Non-pigmented ciliary epithelial cell (primary cell): ENCODE measurements at places on chromosomes 12 and 14.

GRCh38 chr12:6211421-6211869 lies 11.2 kb downstream of the CD9 start:
- peak; percentile 58 for DNase-seq

- peak; percentile 37 for DNase-seq
Observed at GRCh38 chr12:105562199-105562971, 231.9 kb downstream of the C12orf75 start.

DNA sequence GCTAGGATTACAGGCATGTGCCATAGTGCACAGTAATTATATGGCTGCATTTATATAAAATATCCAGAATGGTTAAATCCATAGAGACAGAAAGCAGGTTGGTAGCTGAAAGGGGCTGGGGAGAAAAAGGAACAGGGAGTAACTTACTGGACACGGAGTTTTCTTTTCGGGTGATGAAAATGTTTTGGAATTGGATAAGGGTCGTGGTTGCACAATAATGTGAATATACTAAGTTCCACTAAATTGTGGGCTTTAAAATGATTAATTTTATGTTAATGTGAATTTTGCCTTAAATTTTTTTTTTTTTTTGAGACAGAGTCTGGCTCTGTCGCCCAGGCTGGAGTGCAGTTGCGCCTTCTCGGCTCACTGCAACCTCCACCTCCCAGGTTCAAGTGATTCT lies 70.1 kb upstream of the BDKRB2 start:
- no peak for DNase-seq

GRCh38 chr14:52079239-52079959 lies 10.5 kb upstream of the NID2 start:
- DNase-seq = no peak

GRCh38 chr12:127820846-127821245 lies 446.1 kb upstream of the TMEM132C start:
- no peak for DNase-seq

GRCh38 chr12:119425623-119426022 lies 91.1 kb downstream of the CCDC60 start:
- no peak for DNase-seq

- DNase-seq = no peak
Observed at GRCh38 chr14:98580131-98580678, 691.8 kb downstream of the BCL11B start.

- peak; percentile 6 for DNase-seq
Observed at GRCh38 chr12:30823156-30823699, 68.5 kb upstream of the CAPRIN2 start.

- no peak for DNase-seq
Observed at GRCh38 chr12:57086493-57087009, 2.4 kb upstream of the NAB2 start.

- no peak for DNase-seq
Observed at GRCh38 chr12:94059394-94060368, 88.7 kb upstream of the PLXNC1 start.

- DNase-seq = no peak
Observed at GRCh38 chr14:41570415-41571155, 36.1 kb upstream of the LRFN5 start.

GRCh38 chr14:57487771-57488170 lies 5.9 kb downstream of the CCDC198 start:
- peak; percentile 31 for DNase-seq

GRCh38 chr14:70601162-70601561 lies 707 bp upstream of the MED6 start:
- peak; percentile 24 for DNase-seq

- no peak for DNase-seq
Observed at GRCh38 chr12:988646-989045, 2.4 kb upstream of the ERC1 start.

DNA sequence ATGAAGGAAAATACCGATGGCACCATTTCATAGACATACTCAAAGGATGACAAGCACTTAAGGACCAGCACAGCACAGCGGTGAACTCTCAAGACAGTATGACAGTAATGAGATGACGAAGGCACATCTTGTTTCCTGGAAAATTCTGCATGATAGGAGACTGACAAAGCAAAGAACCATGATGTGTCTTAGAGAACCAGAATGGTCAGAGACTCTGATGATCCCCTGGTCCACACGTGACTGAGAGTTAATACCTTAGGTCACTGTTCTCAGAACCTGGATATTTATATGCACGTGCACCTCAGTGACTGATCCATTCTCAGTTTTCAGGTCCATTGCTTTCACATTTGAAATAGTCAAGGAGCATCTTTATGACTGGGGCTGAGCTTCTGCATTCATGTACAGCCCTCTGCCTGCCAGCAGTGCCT lies 35.3 kb downstream of the PROX2 start:
- DNase-seq = no peak

GRCh38 chr12:39459027-39459434 lies 16.1 kb upstream of the KIF21A start:
- no peak for DNase-seq

GRCh38 chr12:116015525-116015924 lies 262.0 kb downstream of the MED13L start:
- peak; percentile 41 for DNase-seq

- no peak for DNase-seq
Observed at GRCh38 chr12:127416796-127417195, 850.2 kb upstream of the TMEM132C start.

GRCh38 chr12:104226672-104227071 lies 11.1 kb downstream of the TXNRD1 start:
- no peak for DNase-seq

- no peak for DNase-seq
Observed at GRCh38 chr12:66804563-66804974, 125.7 kb upstream of the GRIP1 start.

- DNase-seq = no peak
Observed at GRCh38 chr14:75773046-75773445, 112.0 kb downstream of the TTLL5 start.

GRCh38 chr14:102696332-102696731 lies 80.9 kb upstream of the TRAF3 start:
- DNase-seq = no peak

DNA sequence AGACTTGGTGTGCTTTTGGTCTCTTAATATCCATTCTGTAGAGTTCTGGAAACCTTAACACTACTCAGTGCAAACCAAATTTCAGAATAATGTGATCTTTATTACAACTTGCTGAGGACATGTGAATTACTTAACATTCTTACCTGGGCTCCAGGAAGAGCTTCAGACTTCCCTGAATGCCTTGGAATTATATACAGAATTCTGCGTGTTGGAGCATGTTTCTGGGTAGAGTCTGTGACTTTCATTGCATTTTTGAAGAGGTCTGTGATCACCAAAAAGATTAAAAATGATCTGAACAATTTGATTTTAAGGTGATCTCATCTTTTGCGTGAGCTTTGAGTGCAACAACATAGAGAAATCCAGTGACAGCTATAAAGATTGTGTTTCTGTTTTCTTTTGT lies 35.4 kb downstream of the ZDHHC17 start:
- DNase-seq = no peak

DNA sequence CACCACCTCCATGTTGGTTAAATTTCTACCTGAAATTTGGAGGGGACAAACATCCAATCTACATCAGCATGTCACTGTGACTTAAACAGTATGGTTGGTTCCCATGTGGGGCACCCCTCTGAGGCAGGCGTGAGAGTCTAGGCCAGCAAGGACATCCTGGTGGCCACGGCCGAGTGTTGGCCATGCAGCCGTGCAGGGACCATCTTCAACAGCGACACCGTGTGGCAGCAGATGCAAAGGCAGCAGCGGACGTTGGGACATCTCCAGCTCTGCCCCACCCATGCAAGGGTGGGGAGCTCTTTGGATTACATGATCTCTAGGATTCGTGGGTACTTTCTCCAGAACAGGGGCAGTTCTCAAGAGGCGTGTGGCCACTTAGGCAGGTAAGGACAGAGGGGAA lies 49.8 kb downstream of the NOC4L start:
- no peak for DNase-seq

DNA sequence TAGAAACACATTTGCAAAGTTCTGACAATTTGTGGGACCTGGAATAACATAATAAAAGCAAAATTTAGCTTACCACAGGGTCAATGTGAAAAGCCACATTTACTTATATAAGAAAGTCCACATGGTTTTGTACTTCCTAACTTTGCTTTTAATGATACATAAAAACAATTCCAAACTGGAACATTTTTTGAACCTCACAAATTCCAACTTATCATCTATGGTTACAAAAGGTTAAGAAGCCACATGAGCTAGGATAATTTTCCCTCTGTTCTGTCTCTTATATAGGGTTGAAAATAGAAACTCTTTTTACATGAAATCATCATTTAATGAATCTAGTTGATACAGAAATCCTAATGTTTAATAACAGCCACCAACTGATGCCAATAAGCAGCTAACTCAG lies 8.9 kb upstream of the RERG start:
- no peak for DNase-seq

DNA sequence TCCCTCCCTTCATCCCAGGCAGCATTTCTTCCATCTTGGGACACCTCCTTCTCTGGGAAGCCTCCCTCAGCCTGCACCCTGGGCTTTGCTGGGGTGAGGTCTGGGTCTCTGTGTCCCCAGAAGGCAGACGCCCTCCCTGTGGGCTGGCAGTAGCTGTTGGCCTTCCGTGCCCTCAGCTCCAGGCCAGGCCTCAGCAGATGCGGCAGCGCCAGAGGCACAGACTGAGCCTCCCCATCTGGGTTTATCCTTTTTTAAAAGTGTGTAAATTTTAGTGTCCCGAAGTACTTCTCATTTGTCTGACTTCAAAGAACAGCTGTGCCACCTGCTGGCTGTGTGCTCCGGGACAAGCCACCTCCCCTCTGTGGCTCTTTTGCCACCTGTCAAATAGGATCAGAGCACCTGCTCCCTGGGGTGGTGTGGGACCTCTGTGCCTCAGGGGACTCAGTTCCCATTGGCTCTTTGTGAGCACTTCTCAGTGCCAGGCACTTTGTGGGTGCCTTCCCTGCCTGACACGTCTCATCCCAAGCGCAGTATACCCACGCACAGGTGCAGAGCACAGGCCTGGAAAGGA lies 11.1 kb downstream of the EXOC3L4 start:
- DNase-seq = no peak

GRCh38 chr12:124667506-124668326 lies 100.3 kb upstream of the NCOR2 start:
- no peak for DNase-seq

DNA sequence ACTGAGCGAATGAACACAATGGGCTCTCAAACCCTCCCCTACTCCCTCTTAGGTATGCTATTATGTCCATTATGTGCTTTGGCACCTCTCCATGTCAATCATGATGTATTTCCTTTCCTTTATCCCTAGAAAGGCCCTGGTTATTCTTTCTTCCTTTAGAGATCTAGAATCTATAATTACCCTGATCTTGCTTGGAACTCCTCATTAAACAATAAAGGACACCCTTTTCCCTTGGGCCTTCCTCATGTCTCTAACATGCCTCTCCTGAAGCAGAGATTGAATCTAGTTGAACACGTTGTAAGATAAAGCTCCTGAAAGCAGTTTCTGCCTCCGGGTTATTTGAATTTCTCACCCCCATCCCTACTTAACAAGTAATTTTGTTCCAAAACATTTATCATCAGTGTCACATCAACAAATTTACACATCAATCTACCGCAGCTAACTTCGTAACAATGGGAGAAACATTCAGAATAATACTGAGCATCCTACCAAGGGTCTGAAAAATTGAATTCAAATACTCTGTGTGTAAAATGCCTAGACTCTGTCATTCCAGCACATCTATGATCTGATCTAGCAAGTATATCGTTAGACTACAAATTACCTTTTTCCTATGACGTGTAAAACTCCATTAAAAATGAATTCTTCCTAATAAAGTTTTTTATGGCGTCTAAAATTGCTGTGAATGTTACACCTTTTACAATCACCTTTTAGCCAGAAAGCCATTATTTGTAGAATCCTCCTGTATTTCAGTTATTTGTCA lies 5.4 kb downstream of the USP44 start:
- no peak for DNase-seq

DNA sequence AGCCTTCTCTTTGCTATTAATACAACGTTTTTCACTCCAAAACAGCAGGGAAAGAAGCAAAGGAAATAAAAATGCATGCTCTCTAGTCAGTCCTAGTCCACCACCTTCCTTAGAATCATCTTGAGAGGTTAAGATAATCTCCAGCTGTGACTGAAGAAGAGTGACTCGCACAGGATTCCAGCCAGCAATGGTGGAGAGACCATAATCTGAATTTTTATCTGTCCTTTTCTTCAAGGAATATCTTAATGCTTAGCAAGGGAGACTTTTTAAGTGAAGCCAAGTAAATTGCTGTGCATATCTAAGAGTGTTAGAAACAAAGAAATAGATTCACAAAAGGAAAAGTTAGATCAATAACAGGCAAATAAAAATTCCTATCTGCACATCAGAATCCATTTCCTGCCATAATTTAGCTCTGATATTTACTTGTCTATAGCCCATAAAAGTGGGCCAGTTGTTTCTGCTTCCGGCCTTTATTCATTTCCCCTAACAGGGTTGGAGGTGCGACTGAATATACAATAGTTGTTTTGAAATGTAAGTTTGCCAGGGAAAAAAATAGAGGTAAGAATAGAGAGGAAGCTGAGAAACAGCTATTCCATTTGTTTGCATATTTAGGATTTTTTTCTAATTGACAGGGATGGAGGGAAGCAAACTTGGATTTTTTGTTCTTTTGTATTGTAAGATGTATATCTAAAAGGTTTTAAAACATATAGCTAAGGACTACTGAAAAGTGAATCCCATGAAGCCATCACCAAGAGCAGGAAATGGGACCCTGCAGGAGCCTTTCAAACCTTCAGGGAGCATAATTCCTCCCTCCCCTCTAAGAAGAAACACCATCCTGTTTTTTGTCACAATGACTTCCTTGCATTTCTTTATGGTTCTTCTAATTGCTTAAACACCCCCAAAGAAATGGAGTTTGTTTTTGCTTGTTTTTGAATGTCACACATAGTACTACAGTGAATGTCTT lies 154.0 kb downstream of the ITPR2 start:
- DNase-seq = no peak

- no peak for DNase-seq
Observed at GRCh38 chr12:5587711-5588121, 155.8 kb downstream of the NTF3 start.

GRCh38 chr12:31315784-31316465 lies 10.0 kb downstream of the SINHCAF start:
- DNase-seq = no peak

DNA sequence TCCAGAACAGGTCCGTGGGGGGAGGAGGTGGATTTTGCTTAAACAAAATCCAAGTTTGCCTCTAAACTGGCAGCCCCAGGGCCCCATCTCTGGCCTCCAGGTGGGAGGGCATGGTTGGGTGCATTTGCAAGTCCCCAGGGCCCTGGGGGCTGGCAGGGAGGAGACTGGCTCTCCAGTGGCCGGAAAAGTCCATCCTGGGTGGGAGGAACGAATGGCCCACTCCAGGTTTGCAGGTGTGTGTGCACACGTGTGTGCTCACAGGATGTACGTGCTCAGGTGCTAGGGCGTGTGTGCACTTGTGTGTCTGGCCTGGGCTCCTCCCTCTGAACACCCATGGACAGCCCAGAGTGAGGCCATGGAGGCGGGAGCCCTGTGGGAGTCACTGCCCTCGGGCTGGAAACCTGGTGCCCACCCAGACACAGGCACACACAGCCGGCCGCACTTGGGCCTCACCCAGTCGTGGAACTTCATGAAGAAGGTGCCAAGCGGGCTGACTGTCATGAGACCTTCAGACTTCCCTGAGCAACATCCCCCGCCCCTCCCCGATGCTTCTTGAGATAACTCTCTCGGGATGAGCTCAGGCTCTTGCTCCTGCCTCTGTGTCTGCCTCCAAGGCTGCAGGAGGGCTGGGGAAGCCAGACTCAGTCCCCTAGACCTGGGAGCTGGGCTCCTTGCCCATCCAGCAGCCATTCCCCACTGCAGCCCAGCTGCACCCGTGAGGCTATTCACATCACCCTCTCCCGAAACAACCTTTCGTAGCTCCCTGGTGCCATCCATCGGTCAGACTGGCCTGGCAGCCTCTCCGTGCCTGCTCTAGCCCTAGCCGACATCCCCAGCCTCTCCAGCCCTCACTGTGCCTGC lies 9.4 kb downstream of the AHNAK2 start:
- no peak for DNase-seq
